ENCODE measurements at places on chromosomes 1 and 21.
A peak's percentile ranks its signal among the peaks of the same experiment; 100 is the strongest.

DNA sequence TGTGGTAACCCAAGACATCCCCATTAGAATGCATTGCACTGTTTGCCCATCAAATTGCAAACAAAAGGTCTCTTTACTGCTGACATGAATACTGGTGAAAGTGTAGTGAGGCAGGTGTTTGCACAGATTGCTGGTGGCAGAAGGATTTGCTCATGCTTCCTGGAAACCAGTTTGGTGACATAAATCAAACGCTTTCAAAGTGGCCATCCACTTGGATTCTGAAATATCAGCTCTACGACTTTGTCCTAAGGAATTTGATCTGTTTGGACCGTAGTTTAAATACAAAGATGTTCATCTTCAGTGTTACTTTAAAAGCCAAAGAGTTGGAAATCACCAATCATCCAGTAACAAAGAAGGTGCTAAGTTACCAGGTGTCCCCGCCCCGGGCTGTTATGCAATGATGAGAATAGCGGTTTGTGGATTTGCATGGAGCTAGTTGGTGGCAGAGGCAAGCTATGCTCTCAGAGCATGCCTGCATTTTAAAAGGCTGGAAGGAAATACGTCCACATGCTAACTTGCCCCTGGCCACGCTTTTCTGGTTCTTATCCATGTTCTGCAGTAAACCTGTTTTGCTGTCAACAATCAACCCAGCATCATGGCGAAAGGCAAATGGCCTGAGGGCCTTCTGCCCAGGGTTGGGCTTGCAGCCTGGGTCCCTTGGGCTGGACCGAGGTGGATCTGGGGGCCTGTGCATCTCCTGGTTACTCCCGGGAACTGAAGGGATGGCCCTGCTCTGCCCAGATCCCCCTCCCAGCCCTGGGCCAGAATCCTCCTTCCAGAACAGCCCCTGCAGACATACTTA, 49.2 kb downstream of the UMODL1 start:
- no peak for DNase-seq

DNA sequence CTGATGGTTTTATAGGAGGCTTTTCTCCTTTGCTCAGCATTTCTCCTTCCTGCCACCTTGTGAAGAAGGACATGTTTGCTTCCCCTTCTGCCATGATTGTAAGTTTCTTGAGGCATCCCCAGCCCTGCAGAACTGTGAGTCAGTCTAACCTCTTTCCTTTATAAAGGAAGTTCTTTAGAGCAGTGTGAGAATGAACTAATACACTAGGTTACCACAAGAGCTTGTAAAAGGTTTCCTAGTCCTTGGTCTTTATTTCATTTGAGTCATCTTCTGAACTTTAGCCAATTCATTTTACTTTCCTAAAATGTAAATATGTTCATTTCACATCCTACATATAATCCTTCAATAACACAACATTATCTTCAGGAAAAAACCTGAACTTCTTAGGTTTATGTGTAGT, 365.3 kb downstream of the HHIPL2 start:
- no peak for DNase-seq

GRCh38 chr1:117122330-117123025, 929 bp upstream of the TRIM45 start:
- DNase-seq = no peak

DNA sequence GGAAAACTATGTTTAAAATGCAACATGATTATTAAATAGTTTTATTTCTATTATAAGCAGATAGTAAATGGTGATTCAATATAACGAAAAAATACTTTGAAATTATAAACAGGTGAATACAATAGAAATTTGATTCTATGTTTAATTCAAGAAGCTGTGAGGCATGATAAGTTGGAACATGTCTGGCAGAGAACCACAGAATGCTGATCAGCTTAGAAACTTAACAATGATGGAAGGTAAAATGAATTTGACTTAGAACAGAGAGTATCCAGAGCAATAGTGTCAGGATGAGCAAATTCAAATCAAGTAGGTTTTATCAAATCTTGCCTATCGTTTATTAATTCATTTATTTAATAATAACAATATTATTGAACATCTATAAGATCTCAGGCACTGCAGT, 83.4 kb upstream of the ADGRL4 start:
- no peak for DNase-seq

GRCh38 chr21:38267991-38268863, 11.4 kb downstream of the KCNJ15 start:
- DNase-seq = no peak

- no peak for DNase-seq
These were observed 19.7 kb downstream of the PRDX6 start for GRCh38 chr1:173496757-173497320.

GRCh38 chr1:35210321-35211119, 17.6 kb upstream of the SFPQ start:
- DNase-seq = no peak

DNA sequence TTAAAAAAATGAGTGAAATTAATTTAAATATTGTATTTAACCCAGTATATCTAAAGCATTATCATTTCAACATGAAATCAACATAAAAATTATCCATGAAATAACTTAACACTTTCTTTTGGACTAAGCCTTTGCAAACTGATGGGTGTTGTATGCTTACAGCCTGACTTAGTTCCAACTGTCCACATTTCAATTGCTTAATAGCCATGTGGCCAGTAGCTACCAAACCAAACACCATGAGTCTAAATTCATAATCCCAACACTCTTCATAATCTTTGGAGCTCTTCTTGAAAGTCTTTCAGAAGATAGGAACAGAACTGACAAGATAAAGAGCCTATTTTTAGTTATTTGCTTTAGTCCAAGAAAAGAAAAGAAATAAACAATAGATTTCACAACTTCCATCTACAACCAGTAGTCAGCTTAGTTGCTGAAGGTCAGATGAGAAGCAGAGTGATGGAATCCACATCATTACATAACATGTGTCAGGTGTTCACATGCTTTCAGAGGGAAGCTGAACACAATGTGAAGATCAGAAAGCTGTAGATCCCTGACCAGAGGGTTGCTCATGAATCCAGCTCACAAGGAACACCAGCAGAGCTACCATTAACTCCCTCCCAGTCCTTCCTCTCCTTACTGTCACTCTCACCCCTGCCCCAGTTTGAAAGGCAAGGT, 144.0 kb upstream of the ZNF648 start:
- no peak for DNase-seq

DNA sequence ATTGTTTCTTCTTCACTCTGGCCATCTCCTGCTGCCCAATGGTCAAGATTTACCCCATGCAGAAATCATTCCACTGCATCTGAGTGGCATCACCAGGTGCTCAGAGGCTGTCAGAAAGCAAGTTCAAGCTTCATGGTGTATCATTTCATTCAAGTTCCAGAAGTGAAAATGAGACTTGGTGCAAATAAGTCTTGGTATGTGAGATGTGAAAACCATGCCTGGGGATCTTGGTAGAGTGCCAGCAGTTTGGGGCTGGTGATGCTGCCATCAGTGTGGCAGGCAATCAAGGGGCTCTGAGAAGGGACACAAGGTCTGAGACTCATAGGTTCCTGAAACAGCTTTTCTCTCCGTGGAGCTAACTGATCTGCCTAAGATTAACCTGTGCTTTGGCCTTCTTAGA, 52.0 kb downstream of the CD2 start:
- no peak for DNase-seq

DNA sequence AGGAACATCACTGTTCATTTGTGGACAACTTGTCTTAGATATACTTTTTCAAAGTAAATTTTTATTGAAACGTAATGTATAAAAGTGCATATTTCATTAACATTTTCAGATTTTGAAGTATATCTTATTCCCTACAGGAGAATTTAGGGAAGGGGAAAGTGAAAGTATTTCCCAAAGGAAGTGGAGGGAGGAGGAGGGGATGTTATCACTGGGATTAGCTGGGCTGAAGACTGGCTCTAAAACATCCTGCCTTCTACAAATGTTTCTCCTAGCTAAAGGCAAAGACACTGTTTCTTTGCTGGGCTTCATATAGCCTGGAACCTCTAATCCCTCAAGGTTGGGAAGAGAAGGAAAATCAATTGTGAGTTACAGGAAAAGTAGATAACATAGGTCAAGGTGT, 7.1 kb upstream of the ZNF697 start:
- no peak for DNase-seq

DNA sequence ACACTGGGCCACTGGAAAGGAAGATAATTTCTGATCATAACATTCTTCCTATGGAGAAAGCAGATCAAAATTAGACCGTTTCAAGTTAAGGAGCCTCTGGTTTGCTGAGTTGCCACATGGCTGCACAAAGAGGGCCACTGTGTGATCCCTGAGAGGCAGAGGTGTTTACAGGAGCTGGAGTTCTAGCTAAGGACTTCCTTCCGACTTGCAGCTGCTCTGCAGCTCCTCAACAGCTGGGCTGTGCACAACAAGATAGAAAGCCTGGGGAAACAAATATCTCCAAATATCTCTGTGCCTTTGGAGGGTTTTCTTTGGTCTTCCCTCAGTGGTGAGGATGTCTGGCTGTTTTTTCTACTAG, 26.8 kb downstream of the GADD45A start:
- DNase-seq = no peak

- no peak for DNase-seq
These were observed 72.6 kb downstream of the TTC3 start for GRCh38 chr21:37145635-37146111.

DNA sequence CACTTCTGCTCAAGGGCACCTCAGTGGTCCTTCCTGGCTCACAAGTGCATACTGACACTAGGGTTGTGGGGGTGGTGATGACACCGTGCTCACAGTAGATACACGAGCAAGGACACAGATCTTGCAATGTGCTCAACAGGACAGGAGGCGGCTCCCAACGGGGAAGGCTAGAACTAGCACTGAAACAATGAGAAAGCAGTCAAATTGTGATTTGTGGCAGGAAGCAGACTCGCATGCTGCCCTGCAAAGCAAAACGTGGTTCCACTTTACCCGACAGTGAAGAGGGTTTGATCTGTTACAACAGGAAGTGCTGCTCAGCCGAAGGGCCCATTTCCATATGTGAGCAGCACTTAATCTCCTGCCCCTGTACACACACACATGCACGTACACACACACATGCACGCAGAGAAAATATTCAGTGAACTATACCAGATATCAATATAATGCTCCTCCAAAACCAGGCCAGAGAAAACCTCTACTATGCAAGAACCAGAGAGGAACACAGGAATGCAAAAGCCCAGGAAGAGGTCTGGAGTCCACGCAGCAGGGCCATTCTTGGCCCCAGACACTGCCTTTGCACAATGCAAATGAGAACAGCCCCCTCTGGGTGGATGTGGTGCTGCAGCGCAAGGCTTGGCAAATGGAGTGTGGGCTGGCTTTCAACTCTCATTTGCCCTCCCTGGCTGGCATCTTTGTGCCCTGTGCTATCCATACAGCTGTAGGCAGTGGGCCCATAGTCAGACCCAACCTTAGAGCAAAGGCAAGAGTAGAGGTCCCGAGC, 47.1 kb downstream of the KANK4 start:
- DNase-seq = no peak

DNA sequence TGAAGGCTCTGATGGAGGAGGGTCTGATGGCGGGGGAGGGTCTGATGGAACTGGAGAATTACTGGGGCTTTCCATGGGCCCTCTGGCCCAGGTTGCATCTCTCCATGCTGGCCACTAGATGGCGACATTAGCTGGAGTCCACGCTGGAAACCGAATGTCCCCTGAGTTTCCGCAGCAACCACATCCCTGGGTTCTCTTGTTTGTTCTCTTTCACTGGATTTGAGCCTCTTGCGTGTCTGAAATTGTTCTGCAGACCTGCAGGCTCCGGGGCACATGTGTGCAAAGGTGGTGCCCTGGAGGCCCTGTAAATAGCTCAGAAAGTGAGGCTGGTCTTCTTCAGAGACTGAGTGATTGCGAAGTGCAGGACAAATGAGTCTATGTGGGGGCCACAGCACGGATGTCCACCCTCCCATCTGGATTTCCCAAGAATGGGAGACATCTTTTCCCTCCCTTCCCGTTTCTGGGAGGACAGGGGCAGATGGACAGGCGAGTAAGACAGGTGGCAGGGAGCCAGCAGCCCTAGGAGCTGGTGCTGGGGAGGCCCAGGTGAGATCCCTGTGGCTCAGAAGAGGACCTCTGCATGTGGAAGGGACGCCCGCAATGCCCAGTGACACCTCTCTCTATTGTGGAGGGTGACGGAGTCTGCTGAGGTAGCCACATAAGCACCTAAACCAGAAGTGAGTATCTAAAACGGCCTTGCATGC, 73.2 kb upstream of the ABCG1 start:
- no peak for DNase-seq

GRCh38 chr1:84365225-84366221, 32.8 kb upstream of the DNASE2B start:
- DNase-seq = peak; percentile 90

GRCh38 chr1:60033066-60033465, 40.5 kb downstream of the C1orf87 start:
- DNase-seq = no peak

- DNase-seq = no peak
These were observed 46.4 kb upstream of the SOD1 start for GRCh38 chr21:31612894-31613785.

DNA sequence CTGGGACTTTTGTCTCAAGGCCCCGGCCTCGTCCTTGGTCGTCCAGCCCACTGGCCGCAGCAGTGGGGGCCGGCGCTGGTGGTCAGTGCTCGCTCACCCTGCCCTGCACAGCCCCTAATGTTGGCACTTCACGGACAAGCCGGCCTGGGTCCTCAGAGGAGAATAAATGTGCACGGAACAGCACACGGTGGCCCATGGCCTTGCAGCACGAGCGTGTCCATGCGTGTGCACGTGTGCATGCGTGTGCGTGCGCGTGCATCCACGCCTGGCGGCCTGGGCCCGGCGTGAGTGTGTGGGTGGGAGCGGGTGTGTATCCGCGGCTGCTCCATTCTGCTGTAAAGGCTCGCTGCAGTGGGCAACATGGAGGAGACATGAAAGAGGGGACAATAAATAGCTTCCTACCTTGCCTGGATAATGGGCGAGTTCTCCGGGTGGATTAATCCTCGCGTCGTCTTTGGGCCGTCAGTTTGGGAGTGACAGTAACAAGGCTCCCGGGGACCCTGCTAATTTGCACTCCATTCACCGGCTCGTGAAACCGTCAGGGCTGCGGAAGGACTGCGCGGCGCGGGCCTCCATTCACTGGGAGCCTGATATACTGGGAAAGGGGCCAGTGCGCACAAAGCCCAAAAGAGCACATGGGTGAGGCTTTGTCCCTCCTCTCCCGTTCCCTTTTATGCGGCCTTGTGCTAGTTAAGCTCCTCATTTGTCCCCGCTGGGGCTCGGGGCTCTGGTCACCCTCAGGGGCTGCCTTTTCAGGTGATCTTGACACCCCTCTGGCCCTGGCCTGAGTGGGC, 142.8 kb downstream of the PRDM16 start:
- DNase-seq = no peak

All from AG04449 (cell line).